ENCODE measurements at places on chromosomes 12 and 14. TPM values are rescaled to one million over a fixed set of nuclear protein-coding genes. Genes with fewer than 3 reads are reported as not detected.

The SPATS2 gene
- 11.3 TPM for total RNA-seq

The MAP3K9 gene
- 6.0 TPM for total RNA-seq

DNA sequence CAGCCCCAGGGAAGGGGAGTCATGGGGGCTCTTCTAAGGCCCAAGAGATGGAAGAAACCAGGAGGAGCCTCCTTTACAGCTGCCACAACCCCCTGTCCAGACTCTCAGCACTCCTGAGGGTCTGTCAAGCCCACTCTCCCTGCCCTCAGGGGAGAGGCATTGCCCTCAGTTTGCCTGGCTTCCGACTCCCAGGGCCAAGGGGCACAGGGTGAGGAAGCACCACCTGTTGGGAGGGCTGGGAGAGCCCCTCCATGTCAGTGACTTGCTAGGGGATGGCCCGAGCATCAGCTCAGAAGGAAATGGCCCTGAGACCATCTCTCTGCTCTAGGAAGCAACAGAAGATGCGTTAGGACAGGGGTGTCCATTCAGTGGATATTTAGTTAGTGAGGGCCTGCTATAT is 36.1 kb downstream of the LTBP2 start:
- DNase-seq: no peak

DNA sequence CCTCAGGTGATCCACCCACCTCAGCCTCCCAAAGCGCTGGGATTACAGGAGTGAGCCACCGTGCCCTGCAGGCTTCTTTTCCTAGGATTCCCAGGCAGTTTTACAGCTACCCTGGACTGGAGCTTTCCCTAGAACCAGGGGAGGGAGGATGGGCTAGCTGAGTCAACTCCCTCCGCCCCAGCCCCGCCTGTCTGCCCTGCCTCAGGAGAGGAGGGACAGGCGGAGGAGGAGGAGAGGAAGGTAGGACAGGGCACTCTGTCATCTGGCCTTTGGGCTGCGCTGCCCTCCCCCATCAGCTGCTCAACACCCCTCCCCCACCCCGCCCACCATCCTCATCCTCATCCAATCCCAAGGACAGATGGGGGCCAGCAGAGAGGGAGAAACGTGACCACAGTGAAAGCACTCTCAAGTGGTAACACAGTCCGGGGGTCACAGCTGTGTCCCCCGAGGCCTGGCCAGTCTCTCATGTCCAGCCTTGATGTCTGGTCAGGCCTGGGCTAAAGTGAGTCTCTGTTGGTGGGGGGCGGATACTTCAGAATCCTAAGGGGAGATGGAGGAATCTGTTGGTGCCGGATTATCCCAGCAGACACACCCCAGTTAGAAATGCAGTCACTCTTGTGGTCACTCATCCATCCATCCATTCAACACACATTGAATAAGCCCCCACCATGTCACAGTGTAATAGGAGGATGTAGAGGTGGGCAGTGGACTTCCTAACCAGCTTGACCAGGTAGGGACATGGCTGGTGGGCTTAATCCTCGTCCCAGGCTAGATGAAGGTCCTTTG is 12.3 kb downstream of the FIGNL2 start:
- no peak for DNase-seq

GRCh38 chr14:33636716-33637115 is 314.2 kb downstream of the EGLN3 start:
- no peak for DNase-seq

DNA sequence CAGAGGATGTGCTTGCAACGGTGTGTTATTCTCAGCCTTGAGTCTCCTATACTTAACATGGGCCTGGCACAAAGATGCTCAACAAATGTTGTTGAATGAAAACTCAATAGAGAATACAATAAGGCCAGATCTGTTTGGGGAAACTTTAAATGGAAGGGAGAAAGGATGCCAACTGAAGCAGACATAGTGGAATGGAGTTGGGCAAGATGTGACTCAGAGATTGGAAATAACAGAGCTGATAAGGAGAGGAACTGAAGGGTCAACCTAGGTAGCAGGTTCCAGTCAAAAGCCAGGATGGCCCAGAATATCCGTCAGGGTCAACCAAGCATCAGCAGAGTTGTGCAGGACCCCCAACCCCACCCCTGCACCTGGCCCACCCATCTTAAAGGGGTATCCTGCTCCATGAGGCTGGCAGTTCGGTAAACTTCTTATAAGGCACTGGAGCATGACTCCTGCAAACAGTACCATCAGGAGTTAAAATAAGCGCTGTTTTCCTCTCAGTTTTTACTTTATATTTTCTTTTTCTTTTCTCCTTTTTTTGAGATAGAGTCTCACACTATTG is 1.1 kb upstream of the BCDIN3D start:
- DNase-seq: no peak

Measured in activated CD8-positive, alpha-beta memory T cell treated with anti-CD3 and anti-CD28 coated beads, Interleukin-2, amount 10 ng/mL, durations not matched to agents 7 days and 5 days (primary cell).